ENCODE measurements at places on chromosomes 2 and 18.

GRCh38 chr2:66430505-66431273 lies 4.2 kb upstream of the MEIS1 start:
- no peak for DNase-seq

DNA sequence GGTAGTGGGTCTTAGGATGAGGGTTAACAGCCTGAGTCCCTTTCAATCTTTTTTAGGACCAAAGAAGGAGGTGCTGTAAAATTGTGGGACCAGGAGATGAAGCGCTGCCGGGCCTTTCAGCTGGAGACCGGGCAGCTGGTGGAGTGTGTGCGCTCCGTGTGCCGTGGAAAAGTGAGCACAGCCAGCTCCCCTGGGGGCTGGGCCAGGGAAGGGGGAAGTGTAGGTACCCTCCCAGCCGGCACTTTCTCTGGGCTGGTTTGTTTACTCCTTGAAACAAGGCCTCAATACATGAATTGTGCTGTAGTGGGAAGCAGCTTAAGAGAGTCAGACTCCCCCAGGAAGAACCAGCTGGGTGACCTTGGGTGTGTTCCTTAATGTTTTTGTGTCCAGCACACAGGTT lies 90.1 kb downstream of the RTN4 start:
- no peak for DNase-seq

- DNase-seq: no peak
Measured at GRCh38 chr2:217467331-217467730, 535.5 kb downstream of the TNS1 start.

DNA sequence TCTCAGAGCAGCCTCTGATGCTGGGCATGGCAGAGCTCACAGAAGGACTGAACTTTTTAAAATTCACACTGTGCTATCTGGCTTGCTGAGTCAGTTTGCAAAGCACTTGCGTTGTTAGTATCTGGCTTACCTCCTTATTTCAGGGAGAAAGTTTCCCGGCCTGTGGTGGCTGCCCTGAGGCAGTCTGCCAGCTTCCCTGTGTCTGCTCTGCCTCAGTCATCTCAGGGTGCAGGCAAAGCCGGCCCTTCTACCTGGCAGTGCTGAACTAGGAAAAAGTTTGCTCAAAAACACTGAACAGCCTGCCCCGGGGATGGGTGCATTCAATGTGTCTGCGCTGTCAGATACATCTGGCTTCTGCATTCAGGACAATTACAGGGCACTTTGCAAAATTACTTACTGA lies 90.2 kb upstream of the UXS1 start:
- no peak for DNase-seq

- peak; percentile 12 for DNase-seq
Measured at GRCh38 chr2:72973566-72974435, 56.5 kb downstream of the EMX1 start.

DNA sequence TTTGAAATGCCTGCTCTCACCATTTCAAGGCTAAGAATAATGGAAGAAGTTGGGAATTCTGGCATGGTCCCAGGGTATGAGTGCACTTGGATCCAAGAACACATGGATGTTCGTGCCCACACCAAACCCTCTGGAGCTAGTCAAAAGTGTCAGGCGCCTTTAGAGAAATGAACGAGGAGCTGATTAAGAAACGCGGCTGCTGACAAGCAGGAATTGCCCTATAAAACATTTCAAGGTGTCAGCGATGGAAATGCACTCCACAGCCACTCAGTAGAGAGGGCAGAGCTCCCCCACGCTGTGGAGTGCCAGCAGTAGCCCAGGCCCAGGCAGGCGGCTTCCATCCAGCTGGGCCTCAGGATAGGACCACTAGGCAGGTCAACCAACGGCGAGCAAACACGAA lies 213.7 kb downstream of the TTC32 start:
- DNase-seq: no peak

DNA sequence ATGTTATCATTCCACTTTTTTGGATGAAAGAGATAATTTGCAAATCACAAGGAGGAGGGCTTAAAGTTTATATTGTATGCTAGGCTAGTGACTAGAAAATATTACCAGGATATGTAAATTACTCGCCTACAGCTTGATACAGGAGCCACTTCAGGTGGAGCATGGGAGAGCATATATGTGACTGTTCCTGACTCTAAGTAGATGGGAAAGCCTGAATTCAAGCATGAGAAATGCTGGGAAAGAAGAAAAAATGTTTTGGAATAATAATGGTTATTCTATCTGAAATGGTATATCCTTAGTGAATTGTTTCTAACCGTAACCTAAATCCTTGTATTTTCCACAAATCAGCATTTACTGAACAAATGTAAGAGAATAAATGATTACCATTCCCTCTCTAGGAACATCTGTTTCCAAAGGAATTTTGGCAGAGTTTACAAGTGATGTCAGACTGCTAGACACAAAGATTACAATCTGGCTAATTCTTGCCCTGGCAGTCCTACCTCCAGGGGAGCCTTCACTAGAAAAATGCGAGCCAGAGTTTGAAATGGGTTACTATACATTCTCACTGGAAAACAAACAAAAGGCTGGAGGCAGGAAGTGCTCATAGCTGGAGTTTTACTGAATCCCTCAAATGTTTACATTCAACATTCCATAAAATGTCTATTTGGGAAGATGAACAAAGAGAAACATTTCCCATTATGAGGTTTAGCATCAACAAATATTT lies 129.4 kb upstream of the MAPRE2 start:
- peak; percentile 95 for DNase-seq

DNA sequence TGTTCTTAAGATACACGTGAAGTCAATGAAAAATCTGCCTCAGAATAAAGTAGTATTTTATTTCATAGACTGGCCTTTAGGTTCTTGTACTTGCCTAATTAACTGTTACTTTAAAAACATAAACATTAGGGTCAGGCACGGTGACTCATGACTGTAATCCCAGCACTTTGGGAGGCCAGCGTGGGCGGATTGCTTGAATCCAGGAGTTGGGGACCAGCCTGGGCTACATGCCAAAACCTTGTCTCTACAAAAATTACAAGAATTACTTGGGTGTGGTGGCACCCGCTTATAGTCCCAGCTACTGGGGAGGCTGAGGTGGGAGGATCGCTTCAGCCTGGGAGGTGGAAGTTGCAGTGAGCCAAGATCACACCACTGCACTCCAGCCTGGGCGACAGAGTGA lies 16.0 kb upstream of the SNORC start:
- peak; percentile 79 for DNase-seq

All from HFF-Myc (cell line).